HFFc6 (cell line): ENCODE measurements at places on chromosomes 6 and 20.

DNA sequence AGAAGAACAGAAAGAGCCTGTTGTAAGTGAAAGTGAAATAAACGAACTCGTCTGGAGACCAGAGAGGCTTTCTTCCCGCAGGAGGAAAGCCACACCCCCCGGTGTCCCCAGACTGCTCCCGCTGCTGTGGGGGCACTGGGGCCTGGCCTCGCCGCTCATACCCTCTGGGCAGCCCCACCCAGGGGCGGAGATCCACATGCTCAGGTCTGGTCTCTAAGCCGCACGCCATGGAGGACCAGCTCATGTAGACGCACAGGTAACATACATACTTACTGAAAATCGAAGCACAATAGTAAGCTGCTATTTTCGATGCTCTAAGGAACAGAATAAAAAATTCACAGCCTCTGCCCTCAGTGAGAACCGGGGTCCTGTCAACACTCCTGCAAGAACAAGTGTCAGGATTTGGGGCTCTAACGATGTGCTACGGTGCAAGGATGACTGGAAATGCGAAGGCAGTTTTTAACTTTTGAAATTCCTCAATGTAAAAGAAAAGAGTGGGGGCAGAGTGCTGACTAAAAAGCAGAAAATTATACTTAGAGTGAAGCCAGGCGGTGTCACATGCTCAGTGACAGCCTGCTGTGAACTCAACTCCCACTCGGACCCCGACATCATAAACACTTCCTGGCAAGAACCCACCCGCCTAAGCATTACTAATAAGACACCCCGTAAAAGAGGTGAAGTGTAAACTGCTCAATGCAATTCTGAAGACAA lies 110.5 kb downstream of the IRF4 start:
- DNase-seq = no peak

DNA sequence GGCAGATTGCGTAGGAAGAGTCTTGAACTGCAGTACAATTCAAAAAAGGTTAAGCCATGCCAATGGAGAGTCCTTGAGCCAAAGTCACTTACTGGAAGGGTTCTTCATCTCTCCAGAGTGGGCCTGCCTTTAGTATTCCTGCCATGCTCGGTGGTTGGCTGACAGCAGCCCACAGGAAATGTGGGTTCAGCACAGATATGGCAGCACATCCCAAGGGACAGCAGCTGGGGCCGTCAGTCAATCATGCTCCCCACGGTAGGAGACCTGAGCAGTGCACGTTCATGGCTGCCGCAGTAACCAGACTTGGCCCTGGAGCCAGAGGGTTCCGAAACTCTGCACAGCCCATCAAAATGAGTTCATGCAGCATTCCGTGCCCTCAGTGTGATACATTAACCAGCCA lies 63.6 kb upstream of the SIRPA start:
- no peak for DNase-seq

DNA sequence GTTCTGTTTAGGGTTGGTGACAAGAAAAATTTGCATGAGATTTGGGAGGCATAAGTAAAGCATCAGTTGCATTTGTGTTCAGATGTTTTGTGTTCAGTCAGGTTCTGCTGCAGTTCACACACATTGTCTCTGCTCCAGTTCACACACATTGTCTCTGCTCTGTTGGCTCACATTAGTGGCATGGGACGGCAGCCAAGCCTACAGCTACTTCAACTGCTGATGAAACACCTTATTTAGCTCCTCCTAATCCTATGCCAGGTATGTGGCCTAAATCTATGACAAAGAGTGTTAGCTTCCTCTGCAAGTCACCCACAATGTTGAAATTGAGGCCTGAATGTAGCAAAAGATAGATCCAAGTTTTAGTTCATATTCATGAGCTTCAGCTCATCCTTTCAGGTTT lies 278.1 kb upstream of the SYNCRIP start:
- no peak for DNase-seq

DNA sequence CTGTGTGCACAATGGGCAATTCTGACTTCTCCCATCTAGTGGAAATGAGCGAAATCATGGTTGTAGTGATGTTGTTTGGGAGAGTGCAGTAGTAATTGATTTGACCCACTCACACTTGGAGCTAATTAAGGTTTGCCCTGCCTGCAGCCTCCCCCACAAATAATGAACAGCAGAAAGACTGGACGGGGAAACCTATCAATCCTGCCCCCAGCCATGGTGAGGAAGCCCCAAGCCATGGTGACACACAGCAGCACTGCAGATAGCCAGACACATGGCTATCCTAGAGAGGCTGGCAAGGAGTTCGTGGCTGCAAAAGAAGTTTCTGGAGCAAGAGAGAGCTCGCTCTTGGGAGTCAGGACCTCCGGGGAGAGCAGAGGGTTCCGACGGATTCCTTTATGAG lies 27.8 kb downstream of the SAYSD1 start:
- no peak for DNase-seq

DNA sequence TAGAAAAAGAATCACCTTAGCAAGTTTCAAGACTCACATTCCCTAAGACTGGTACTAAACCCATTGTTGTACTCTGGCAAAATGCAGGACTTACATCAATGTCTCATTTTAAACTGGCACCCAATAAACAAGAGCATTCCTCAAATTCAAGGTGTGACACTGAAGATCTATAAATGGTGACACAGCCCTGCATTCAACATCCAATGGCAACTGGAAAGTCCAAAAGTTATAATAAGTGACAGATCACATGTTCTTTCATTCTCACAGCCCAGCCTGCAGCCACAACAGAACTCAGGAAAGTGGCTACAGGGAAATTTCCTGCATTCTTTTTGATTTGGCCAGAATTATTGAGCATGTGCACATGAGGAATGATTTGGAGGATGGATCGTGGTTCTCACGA lies 57.5 kb downstream of the MBOAT1 start:
- no peak for DNase-seq

- DNase-seq = no peak
Measured at GRCh38 chr20:3798908-3799248, 2.8 kb downstream of the CDC25B start.

DNA sequence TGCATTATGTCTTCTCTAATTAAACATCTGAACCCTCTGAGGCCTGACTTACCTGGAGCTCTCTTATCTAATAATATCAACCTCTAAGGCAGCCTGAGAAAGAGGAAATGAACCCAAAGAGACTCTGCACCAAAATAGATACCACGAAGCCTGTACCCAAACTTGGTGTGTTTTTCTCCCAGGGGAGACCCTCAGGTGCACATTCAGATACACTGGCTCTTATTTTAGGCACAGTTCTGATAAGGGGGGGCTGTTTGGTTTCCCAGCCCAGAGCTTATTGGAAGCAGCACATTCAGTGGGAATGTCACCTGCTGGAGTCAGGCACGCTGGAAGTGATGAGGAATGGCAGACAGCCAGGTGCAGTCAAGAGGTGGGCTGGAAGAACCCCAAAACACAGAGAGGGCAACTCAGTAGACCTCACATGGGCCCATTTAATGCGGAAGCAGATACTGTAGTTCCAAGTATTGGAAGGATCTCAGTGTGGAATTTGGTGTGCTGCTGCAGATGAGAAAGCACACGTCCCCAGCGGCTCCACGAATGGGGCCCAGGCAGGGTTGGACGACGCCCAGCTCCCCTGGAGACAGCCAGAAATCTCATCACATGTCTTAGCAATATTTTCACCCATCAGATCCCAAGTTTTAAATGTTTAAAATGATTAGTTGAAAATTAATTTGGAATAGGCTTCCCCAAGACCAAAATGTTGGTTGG lies 9.7 kb upstream of the CCR6 start:
- DNase-seq = no peak

GRCh38 chr20:18738888-18739287 lies 74.7 kb upstream of the SCP2D1 start:
- no peak for DNase-seq

DNA sequence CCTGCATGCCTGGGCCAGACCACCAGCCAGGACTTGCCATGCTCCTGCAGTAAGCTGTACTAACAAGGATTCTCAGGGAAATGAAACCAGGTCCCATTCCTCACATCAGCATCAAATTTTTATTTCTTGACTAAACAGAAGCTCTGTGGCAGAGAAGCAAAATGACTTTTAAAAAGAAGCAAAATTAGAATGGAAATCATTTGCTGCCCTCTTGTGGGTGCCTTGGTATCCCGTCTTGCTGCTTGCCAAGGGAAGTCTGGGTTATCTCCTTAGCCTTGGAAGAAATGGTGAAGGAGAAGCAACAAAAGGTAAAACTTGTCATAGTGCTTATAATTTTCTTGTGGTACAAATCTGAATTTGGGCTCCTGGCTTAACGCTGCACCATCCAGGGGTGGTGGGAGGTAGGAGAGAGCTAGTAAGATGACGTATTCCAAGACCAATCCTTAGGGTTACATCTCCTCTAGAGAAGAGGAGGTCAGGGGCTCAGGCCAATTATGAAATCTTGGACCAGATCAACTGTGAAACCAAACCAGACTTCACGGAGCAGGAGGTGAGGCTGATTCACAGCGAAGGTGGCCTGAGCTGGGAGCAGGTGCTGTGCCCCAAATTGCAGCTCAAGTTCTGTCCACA lies 107.5 kb downstream of the FAXC start:
- peak; percentile 39 for DNase-seq

GRCh38 chr6:12024699-12025434 lies 12.8 kb downstream of the HIVEP1 start:
- DNase-seq = peak; percentile 63

GRCh38 chr20:4989570-4989969 lies 11.7 kb downstream of the SLC23A2 start:
- DNase-seq = no peak

GRCh38 chr20:49508435-49509199 lies 26.1 kb upstream of the KCNB1 start:
- DNase-seq = peak; percentile 63

DNA sequence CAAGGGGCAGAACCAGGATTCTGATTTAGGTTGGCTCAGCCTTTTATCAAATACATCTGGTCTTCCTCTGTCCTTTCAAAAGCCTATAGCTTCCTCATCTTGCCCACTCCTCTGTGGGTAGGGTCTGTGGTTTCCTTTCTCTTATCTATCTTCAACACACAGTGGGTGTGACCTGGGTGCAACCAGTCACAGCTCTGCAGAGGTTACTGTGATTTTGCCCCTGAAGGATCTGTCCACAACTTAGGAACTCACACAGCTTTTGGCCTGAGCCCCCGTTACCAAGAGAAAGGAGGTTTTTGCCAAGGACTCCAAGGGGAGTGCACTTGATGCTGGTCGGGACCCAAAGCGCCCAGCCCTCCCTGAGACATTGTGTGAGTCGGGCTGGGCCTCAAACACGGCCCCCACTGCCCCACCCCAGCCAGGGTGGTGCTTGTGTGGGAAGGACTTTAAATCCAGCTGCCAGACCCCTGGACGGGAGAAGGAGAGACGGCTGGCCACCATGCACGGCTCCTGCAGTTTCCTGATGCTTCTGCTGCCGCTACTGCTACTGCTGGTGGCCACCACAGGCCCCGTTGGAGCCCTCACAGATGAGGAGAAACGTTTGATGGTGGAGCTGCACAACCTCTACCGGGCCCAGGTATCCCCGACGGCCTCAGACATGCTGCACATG lies at the start of gene PI16:
PI16 (plus strand) TSS at position 477 of the 670 bp plus-strand sequence; CDS start at position 500, 23 bp downstream.
- DNase-seq = no peak

- no peak for DNase-seq
Measured at GRCh38 chr6:35893246-35893645, 27.7 kb downstream of the SRPK1 start.

DNA sequence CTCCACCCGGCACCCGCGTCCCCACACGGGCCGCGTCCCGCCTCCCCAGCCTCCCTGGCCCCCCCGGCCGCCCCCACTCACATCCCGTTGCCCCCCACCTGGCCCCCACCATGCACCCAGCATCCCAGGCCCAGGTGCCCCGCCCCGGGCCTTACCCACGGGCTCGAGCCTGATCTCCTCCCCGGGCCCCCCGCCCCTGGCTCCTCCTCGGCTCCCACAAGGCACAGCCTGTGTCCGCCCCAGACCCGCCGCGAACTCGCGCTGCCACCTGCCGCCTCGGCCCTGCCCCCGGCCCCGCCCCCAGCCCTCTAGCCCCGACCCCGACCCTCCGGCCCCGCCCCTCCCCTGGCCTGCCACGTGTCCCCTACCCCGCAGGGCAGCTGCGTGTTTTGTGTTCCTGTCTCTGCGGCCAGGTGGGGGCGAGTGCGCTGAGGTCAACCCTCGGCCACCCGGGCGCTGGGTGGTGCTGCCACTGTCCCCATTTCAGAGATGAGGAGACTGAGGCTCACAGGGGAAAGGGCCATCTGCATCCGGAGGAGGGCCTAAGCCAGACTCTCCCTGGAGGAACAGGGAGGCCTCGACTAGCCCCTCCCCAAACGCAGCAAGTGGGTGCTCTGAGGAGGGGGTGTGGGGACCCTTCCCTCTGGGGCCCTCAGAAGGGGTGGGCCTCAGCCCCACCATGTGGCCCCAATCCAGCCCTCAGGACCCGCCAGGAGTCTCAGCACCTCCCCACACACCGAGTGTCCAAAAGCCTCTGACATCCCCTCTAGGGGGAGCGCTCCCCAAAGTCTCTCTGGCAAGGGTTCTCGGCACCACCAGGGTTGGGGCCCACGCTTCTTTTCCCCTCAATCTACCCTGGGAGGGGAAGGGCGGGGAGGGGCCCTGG lies 99.8 kb downstream of the TAF4 start:
- DNase-seq = no peak

DNA sequence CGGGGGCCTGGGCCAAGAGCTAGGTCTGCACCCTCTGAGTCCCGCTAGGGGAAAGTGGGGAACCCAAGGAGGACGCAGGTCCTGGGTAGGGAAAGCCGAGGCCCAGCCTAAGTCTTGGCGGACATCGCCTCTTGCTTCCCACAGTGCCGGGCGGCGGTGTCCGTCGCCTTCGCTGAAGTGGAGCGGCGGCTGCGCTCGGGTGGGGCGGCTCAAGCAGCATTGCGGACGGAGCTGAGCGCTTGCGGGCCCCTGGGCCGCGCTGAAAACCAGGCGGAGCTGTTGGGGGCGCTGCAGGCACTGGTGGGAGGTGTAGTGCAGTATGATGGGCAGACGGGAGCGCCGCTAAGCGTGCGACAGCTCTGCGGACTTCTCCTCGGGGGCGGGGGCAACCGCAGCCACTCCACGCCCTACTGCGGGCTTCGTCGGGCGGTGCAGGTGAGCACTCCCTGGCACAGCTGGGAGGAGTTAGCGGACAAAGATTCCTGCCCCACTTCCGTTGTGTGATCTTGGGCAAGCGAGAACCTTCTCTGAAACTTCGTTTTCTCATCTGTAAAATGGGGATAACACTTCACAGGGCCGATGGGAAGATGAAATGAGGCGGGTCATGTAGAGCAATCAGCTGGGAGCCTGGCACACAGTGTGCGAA lies 4.2 kb downstream of the PRSS16 start:
- DNase-seq = no peak

GRCh38 chr20:9989066-9989724 lies 45.6 kb upstream of the ANKEF1 start:
- DNase-seq = no peak

- DNase-seq = no peak
Measured at GRCh38 chr6:159013229-159013628, 13.2 kb upstream of the RSPH3 start.
